ENCODE measurements at places on chromosomes 4 and X.

- no peak for DNase-seq
Measured at GRCh38 chrX:108097380-108097779, 5.8 kb downstream of the ATG4A start.

GRCh38 chr4:123553733-123554637, 157.4 kb downstream of the SPRY1 start:
- DNase-seq = no peak

- DNase-seq = no peak
Measured at GRCh38 chr4:30536231-30536630, 183.9 kb upstream of the PCDH7 start.

GRCh38 chr4:3366893-3367775, 74.3 kb downstream of the RGS12 start:
- DNase-seq = no peak

- no peak for DNase-seq
Measured at GRCh38 chr4:121860121-121860520, 10.2 kb downstream of the BBS7 start.

GRCh38 chrX:1725472-1725871, 110.6 kb downstream of the ASMT start:
- no peak for DNase-seq

DNA sequence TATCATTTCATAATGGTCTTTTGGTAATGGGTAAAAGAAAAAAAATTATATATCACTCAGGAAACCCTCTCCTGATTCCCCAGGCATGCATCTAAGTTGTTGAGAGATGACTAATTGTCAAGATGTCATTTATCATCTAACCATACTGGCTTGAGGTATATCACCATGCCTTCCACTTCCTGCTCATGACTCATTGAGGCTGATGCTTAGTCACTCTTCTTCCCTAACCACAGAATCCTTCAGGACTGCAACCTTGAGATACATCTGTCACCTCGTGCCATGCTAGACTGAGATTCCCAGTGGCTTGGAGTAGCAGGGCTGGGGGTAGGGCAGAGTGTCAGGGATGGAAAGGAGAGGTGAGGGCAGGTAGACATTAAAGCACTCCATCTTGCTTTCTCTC, 782.5 kb upstream of the INTU start:
- DNase-seq = no peak

DNA sequence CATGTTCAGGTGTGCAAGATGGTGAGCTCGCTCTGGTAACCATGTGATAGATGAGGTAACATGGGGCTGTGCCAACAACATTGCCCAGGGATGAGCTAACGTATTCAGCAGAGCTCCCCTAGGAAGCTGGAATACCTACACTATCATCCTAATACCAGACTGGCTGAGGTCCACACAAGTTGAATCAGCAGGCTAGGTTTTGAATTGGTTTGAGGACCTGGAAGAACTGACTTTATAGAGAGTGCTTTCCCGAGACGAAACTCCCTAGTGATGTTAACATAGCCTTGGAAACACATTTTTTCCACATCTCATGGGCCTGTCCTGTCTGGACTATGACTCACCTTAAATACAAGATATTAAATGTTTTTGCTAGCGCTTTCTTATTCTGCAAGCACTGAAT, 56.7 kb downstream of the IGFBP7 start:
- no peak for DNase-seq

DNA sequence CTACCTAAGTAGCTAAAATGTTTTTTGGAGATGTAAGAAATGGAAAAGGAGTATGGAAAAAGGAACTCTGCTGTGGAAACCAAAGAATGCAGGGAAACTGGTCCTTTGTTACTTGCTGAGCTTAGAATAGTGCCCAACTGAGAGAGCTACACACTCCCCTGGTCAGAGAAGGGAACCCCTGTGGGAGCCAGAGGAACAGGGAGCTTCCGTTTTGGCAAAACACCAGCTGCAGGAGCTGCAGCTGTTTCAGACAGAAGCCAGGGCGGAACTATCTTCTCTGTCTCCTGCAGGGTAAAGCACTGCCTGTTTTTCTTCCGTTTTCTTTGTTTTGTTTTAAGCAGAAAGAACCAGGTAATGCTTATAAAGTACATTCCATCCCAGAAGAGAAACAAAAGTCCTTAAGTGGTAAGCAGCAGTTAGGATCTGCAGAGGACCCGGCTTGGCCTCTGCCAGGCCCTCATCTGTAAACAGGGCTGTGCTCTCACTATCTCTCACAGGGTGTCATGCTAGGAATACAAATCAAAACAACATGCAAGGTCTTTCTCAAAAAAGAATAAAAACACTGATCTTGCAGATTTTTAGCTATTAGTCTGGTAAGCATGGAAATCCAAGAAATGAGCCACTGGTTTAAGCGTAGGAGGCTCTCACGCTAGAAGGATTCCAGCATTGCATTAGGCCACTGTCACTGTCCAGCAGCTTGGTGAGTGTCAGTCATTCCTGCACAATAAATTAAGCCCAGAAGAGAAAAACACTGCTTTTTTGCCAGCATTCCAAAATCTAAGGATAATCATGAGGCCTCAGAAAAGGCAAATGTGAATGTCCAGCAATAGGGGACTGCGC, 76.1 kb downstream of the CHST7 start:
- DNase-seq = no peak

- no peak for DNase-seq
Measured at GRCh38 chr4:153266988-153267387, 62.7 kb downstream of the TRIM2 start.

DNA sequence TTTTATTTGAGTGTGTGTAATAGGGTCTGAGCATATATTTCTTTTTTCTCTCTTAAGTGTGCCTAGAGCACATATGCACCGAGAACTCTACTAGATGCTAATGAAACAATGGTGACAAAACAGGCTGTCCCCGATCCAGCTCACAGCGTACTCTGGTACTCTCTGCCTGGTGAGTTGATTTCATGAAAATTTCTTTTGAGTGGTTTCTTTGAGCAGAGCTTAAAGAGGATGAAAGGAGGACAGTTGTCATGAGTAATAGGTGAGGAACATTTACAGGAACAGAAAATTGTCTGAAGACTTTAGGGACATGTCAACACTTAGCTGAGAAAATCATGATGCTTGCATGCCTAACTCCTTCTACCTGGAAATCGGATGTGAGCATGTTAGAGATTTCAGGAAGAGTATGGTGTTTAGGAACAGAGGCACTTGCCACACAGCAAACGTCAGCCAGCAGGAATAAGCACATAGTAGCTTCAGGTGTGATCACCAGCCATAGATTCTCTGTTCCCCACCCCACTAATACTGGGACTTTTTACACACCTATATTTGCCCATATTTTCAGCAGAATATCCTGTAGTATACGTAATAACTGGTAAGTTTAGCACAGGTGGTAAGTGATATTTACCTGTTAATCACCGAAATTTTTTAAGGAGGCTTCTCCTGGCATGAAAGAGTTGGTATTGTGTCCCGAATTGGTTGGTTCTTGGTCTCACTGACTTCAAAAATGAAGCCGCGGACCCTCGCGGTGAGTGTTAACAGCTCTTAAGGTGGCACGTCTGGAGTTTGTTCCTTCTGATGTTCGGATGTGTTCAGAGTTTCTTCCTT, 111.1 kb downstream of the ZNF330 start:
- DNase-seq = no peak

- no peak for DNase-seq
Measured at GRCh38 chrX:13043138-13043537, 1.3 kb downstream of the FAM9C start.

- DNase-seq = peak; percentile 46
Measured at GRCh38 chr4:139672732-139673131, 7.1 kb downstream of the MGST2 start.

DNA sequence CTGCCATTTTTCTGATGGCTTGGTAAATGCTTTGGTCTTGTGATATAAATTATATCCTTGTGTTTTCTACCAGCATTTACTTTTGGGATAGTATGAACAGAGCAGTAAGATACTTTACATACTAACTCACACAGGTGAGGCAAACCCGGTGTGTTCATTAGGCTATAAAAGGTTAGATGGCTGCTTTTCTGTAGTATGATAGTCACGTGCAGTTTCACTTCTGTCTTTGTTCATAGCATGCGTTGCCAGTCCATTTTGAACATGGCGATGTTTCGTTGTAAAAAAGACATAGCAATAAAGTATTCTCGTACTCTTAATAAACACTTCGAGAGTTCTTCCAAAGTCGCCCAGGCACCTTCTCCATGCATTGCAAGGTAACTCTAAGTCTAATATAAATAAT, 88.4 kb downstream of the KLHL8 start:
- no peak for DNase-seq

- DNase-seq = no peak
Measured at GRCh38 chr4:114653675-114654074, 55.1 kb downstream of the UGT8 start.

GRCh38 chrX:139201924-139202323, 328.6 kb upstream of the F9 start:
- DNase-seq = no peak

- no peak for DNase-seq
Measured at GRCh38 chr4:6354119-6354518, 84.5 kb downstream of the WFS1 start.

DNA sequence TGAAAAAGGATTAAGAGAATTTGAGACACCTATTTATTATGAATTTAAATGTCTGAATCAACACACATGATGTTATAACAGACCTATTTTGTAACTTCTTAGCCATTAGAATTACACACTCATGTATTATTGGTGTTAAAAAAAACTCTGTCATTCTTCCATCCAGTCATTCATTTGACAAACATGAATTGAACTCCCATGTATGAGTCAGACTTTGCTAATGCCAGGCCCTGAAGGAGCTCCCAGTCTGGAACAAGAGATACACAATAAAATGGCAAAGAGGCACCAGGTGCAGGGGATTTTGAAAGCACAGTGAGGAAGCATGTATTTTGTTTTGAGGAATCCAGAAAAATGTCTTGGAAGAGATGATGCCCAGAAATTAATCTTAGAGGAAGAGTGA, 87.7 kb upstream of the EFHC2 start:
- DNase-seq = no peak

GRCh38 chr4:143017210-143017609, 167.5 kb upstream of the USP38 start:
- no peak for DNase-seq

GRCh38 chr4:171524903-171525302, 288.3 kb upstream of the GALNTL6 start:
- DNase-seq = no peak

GRCh38 chr4:38611676-38612075, 52.3 kb upstream of the KLF3 start:
- DNase-seq = no peak

- DNase-seq = no peak
Measured at GRCh38 chr4:73315091-73315490, 56.5 kb upstream of the ANKRD17 start.

DNA sequence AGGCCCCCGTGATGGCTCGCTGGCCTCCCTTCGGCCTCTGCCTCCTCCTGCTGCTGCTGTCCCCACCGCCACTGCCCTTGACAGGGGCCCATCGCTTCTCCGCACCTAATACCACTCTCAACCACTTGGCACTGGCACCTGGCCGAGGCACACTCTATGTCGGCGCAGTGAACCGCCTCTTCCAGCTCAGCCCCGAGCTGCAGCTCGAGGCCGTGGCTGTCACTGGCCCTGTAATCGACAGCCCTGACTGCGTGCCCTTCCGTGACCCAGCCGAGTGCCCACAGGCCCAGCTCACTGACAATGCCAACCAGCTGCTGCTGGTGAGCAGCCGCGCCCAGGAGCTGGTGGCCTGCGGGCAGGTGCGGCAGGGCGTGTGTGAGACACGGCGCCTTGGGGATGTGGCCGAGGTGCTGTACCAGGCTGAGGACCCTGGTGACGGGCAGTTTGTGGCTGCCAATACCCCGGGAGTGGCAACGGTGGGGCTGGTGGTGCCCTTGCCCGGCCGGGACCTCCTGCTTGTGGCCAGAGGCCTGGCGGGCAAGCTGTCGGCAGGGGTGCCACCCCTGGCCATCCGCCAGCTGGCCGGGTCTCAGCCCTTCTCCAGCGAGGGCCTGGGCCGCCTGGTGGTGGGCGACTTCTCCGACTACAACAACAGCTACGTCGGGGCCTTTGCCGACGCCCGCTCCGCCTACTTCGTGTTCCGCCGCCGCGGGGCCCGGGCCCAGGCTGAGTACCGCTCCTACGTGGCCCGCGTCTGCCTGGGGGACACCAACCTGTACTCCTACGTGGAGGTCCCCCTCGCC, 3.0 kb downstream of the PLXNB3 start:
- no peak for DNase-seq

- DNase-seq = no peak
Measured at GRCh38 chrX:8728932-8729535, 2.9 kb downstream of the ANOS1 start.

DNA sequence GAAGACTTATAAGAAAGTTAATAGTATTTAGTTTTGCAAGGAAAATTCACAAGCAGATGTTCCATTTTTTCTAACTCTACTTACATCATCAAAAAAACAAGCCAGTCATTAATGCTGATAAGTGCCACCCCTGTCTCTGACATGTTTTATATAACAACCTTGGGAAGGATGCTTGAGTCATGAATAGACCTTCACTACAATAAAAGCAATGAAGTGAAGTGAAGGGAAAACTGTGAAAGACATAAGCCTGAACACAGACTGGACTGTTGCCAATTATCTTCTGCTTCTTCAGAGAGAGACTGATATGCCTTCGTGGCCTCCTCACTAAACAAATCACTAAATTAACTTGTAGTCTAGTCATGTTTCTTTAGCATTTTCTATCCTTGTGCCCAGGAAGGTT, 353.2 kb downstream of the PDHA2 start:
- no peak for DNase-seq

GRCh38 chrX:79169484-79169883, 25.0 kb downstream of the GPR174 start:
- DNase-seq = no peak

DNA sequence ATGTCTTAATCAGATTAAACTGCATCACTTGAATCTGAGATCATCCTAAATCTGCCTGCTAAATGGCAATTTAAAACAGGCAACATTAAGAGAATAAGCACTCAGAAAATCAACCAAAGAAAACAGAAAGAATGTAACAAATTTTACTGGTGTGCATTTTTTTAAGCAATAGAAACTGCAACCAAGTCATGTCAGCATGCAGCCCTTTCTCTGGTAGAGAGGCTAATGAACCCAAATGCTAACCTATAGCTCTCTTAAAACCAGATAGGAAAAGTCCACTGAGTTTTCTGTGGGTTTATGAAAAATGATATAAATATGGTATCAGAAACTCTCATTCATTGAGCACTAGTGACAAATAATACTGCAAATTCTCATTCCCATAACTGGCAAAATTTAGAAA, 35.6 kb downstream of the COL25A1 start:
- no peak for DNase-seq

GRCh38 chr4:145155268-145155870, 25.0 kb downstream of the OTUD4 start:
- DNase-seq = no peak

Measured in D721Med (cell line).